ENCODE measurements at places on chromosomes 3 and 15. TPM values are rescaled to one million over a fixed set of nuclear protein-coding genes. Genes with fewer than 3 reads are reported as not detected.

The NCEH1 gene
- 10.4 TPM for total RNA-seq

The OPA1 gene
- 33.5 TPM for total RNA-seq

The RETNLB gene
- not detected for total RNA-seq

The SCN11A gene
- total RNA-seq, result not detected

The ADAMTS9 gene
- total RNA-seq, result 9.7 TPM

The GOLGA6B gene
- not detected for total RNA-seq

The HACD2 gene
- 14.7 TPM for total RNA-seq

The CCNB2 gene
- total RNA-seq, result 22.2 TPM

The INKA1 gene
- total RNA-seq, result 3.6 TPM

The ITIH4 gene
- total RNA-seq, result 0.49 TPM

The SLC12A1 gene
- total RNA-seq, result not detected

The ABHD10 gene
- 18.4 TPM for total RNA-seq

The KNG1 gene
- total RNA-seq, result not detected

The CCDC51 gene
- 8.3 TPM for total RNA-seq

The KNL1 gene
- total RNA-seq, result 8.8 TPM

The SMCO1 gene
- not detected for total RNA-seq

The CCR3 gene
- total RNA-seq, result not detected

The GOLGA8R gene
- 1.8 TPM for total RNA-seq

The GOLGA6C gene
- not detected for total RNA-seq

The GMNC gene
- 0.18 TPM for total RNA-seq

The MELTF gene
- total RNA-seq, result 60.3 TPM

The CLDN18 gene
- not detected for total RNA-seq

The ACKR4 gene
- 1.5 TPM for total RNA-seq

The MSL2 gene
- total RNA-seq, result 8.4 TPM

The CCR1 gene
- total RNA-seq, result not detected

The ITPKA gene
- total RNA-seq, result 0.49 TPM

The CCR9 gene
- total RNA-seq, result not detected

The IREB2 gene
- 28.2 TPM for total RNA-seq

The A4GNT gene
- total RNA-seq, result not detected

The PROK2 gene
- total RNA-seq, result not detected

The NR1I2 gene
- total RNA-seq, result not detected

The TRPC1 gene
- total RNA-seq, result 5.4 TPM

The SUSD5 gene
- total RNA-seq, result 4.2 TPM

The MB21D2 gene
- 7.2 TPM for total RNA-seq

The SLC25A26 gene
- 18.0 TPM for total RNA-seq

The SPTSSB gene
- not detected for total RNA-seq

The NDN gene
- total RNA-seq, result 109 TPM

The GP9 gene
- total RNA-seq, result not detected

The CYP1A2 gene
- not detected for total RNA-seq

The TERC gene
- total RNA-seq, result 340 TPM

The LRRIQ4 gene
- total RNA-seq, result not detected

The GPR171 gene
- not detected for total RNA-seq

The SAMMSON gene
- not detected for total RNA-seq

The STARD9 gene
- total RNA-seq, result 3.1 TPM

The WNT7A gene
- not detected for total RNA-seq

The SLITRK3 gene
- not detected for total RNA-seq

The TIGIT gene
- total RNA-seq, result 0.32 TPM

The SLC49A4 gene
- 9.9 TPM for total RNA-seq

Data from cardiac atrium fibroblast (primary cell).